ENCODE measurements at places on chromosomes 7 and 10. TPM values are rescaled to one million over a fixed set of nuclear protein-coding genes. Genes with fewer than 3 reads are reported as not detected.

Gene CHST15
- 12.5 TPM for total RNA-seq

Gene PAOX
- 6.3 TPM for total RNA-seq

DNA sequence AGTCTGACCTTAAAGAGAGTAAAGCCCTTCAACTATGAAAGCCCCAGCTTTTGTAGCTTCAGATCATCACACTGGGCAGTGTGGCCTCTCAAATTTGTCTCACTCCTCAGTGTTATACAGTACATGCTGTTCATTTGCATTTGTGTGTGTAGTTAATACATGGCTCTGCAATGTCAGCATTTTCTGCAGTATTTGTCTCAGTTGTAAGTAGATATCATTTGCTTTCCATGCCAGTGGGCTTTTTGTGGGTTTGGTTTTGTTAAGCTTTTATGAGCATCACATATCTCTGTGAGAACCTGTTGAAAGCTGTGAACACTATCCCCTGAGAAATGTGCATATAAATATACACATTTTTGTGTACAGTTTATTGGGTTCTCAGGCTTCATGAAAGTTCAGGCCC, 57.0 kb downstream of the ZNF277 start:
- peak; percentile 63 for DNase-seq

Gene VSTM4
- 8.4 TPM for total RNA-seq

DNA sequence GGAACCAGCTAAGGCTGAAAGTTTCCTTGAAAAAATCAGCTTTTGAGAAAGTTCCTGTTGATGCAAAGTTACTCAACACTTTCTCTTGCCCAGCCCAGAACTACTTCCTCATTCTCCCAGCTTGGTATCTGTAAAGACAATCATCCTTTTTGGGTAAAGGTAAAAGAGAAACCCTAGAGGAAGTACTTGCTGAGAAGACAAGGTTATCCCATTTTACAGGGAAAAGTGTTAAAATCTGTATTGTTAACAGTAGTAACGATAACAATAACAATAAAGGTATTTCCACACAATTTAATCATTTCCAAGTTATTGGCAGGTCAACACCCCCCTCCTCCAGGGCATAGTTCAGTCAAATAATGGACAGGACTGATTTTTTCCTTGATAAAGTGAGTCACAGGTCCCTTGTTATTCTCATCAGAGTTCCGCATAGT, 2.4 kb downstream of the ALOX5 start:
- no peak for DNase-seq

Gene ZNF789
- total RNA-seq: 8.9 TPM

Gene FRMPD2
- 18.8 TPM for total RNA-seq

Gene RADIL
- total RNA-seq: 1.2 TPM

Gene PLEKHA1
- 32.3 TPM for total RNA-seq

GRCh38 chr7:40009301-40009700, 59.2 kb downstream of the CDK13 start:
- DNase-seq: no peak

Gene CFTR
- total RNA-seq: 6.3 TPM

DNA sequence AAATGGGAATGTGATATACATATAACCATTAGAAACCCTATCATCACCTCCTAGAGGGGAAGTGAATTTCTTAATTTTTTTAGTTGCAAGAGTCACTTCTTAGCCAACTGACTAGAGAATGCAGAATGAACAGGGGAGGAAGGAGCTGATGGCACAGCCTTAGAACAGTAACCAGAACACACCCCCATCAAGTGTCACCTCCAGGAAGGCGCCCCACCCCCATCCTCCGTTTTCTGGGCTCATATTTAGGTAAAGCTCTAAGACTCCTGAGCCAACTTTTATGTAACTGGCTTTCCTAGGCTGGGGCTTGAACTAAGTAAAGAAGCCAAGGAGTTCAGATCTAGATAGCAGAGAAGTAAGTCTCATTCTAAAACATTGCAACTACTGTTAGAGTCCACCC, 54.0 kb downstream of the COL17A1 start:
- DNase-seq: no peak

Gene GRM3
- 1.7 TPM for total RNA-seq

DNA sequence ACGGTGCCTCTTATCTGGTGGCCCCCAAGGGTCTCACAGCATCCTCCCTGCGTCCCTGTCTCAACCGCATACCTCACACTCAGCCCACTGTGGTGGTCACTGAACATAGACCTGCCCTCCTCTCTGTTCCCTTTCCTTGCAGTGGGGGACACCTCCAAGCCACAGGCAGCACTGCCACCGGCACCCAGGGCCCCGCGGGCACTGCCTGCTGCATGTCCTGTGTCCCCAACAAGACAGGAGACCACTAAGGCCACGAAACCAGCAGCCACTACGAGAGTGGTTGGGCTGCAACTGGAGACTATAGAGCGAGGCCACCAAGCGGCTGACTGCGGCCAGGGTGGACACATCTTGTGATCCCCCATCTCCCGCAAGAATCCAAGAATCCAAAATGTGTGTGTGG, 15.3 kb downstream of the BRI3 start:
- DNase-seq: no peak

- DNase-seq: no peak
These were observed 200.1 kb downstream of the DIP2C start for GRCh38 chr10:489330-489729.

DNA sequence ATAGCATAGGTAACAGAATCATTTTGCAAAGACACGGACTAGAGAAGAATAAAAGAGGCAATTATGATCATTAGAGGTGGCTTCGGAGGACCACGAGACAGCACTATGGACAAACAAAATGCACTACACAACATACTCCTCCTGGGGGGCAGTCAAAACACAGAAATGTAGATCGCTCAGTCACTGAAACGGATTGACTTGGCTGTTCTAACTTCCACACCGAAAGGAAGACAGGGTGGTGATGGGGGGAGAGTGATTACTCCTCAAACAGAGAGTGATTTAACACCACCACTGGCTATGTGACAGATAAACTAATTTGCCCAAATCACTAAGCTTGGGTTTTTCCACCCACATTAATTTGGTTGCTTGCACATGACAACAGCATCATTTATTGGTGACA, 14.1 kb upstream of the PPA1 start:
- no peak for DNase-seq

Gene BTBD16
- total RNA-seq: not detected

DNA sequence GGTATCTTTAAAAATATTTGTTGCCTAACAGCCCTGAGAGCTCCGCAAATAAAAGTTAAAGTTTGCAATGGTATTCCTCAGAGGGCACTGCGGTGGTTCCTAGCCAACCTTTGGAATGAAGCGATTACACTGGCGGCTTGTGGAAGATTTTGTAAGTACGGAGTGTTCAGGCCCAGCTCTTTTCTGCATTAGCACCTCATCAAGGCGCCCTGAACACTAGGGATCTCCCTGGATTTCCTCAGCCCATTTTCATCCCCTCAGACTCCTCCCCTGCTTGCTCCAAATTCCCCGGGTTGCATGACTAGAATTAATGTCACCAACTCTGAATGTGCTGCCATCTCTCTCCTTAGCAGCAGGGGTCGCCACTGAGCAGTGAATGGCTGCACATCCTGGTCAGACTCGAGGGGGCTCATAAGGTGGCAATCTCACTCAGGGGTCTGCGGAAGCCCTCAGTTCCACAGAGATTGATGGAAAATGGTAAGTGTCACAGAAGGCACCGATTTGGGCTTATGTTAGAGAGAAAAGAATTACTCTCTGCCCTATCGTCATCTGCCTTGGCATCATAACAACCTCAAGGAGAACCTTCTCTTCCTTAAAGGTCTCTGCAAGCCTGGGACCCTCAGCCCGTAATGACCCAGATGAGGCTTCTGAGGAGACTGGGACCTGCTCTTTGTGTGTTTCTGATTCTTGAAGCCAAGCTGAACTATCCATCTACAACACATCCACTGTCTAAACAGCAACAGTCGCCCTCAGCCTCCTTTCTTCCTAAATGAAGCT, 262.8 kb upstream of the AOAH start:
- DNase-seq: peak; percentile 25

Data from umbilical cord (tissue), 2 donors.